ENCODE measurements at places on chromosomes 16 and 17. TPM values are rescaled to one million over a fixed set of nuclear protein-coding genes. Genes with fewer than 3 reads are reported as not detected.

GRCh38 chr17:27663936-27664605 lies 33.1 kb downstream of the LGALS9 start:
- H3K27ac ChIP-seq: no peak overlapping the region
- no peaks in the 10 kb centered on the region for H3K27me3 ChIP-seq
- no peaks in the 10 kb centered on the region for H3K36me3 ChIP-seq
- no peaks in the 10 kb centered on the region for H3K4me1 ChIP-seq
- no peak overlapping the region for H3K4me3 ChIP-seq

GRCh38 chr17:8711291-8711690 lies 33.3 kb downstream of the CCDC42 start:
- no peak overlapping the region for H3K4me3 ChIP-seq
- no peaks in the 10 kb centered on the region for H3K36me3 ChIP-seq
- DNase-seq: no peak
- H3K27me3 ChIP-seq: no peaks in the 10 kb centered on the region

DNA sequence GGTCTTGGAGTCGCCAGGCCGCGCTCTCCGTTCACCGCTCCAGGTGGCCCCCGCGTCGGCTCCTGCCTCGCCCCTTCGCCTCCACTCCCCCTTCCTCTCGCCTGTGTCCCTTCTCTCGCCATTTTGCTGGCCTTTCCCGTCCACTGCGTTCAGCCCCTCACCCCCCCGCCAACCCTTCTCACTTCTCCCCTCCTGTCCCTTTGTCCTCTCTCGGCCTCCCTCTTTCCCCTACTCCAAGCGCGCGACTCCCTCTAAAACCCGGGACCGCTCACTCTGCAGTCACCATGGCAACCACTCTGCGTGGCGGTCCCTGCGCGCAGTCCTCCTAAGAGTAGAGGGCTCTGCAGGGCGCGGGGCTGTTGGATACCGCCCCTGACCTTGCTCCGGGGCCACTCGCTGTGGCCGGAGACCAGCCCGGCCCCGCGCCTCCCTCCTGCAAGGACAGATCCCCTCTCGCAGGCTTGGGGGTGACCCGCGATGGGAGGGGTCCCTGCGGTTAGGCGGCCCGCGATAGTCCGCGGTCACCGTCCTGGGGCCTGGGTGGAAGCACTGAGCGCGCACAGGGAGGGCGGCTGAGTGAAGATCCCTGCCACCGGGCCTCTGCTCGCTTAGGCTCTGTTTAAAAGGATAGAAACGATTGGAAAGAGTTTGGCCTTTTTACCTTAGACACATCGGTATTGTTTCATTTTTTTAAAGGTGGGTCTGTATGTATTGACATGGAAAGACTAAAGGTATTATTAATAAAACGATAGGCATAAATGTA lies 454 bp downstream of the CCDC40 start:
- no peaks in the 10 kb centered on the region for H3K36me3 ChIP-seq
- no peak for DNase-seq
- peaks cover 5% of the 10 kb centered on the region for H3K27me3 ChIP-seq
- peaks cover 15% of the 10 kb centered on the region for H3K4me1 ChIP-seq
- H3K4me3 ChIP-seq: peak overlapping the region; percentile 77

GRCh38 chr16:56793492-56793891 lies 63.6 kb downstream of the NUP93 start:
- DNase-seq: no peak
- no peaks in the 10 kb centered on the region for H3K4me1 ChIP-seq
- no peak overlapping the region for H3K4me3 ChIP-seq
- H3K27ac ChIP-seq: no peak overlapping the region
- no peaks in the 10 kb centered on the region for H3K36me3 ChIP-seq
- H3K27me3 ChIP-seq: no peaks in the 10 kb centered on the region

GRCh38 chr17:77245162-77245926 lies 104.6 kb downstream of the SEC14L1 start:
- no peaks in the 10 kb centered on the region for H3K36me3 ChIP-seq
- H3K4me3 ChIP-seq: no peak overlapping the region
- no peaks in the 10 kb centered on the region for H3K27me3 ChIP-seq
- no peaks in the 10 kb centered on the region for H3K4me1 ChIP-seq

GRCh38 chr16:1992704-1993317 lies 3.0 kb downstream of the SYNGR3 start:
- no peak overlapping the region for H3K4me3 ChIP-seq
- DNase-seq: no peak
- H3K27me3 ChIP-seq: peaks cover 14% of the 10 kb centered on the region
- H3K36me3 ChIP-seq: no peaks in the 10 kb centered on the region

Gene FBXW10
- total RNA-seq: 0.11 TPM

Gene PRAC2
- total RNA-seq: not detected

Gene CFAP52
- total RNA-seq: not detected

Gene RAMP2
- total RNA-seq: not detected

Gene NPB
- 0.62 TPM for total RNA-seq

Gene PDILT
- not detected for total RNA-seq

Measured in CD8-positive, alpha-beta memory T cell (primary cell).